ENCODE measurements at places on chromosomes 13 and 19.

GRCh38 chr13:42681326-42682100 lies 99.9 kb upstream of the FAM216B start:
- no peak for DNase-seq

GRCh38 chr13:33968520-33969507 lies 150.9 kb downstream of the RFC3 start:
- DNase-seq = no peak

- DNase-seq = peak; percentile 78
Observed at GRCh38 chr19:10270616-10271394, at the start of gene ICAM1. Gene ICAM1 (plus strand): TSS chr19:10271120. CDS start chr19:10271160, 40 bp downstream.

DNA sequence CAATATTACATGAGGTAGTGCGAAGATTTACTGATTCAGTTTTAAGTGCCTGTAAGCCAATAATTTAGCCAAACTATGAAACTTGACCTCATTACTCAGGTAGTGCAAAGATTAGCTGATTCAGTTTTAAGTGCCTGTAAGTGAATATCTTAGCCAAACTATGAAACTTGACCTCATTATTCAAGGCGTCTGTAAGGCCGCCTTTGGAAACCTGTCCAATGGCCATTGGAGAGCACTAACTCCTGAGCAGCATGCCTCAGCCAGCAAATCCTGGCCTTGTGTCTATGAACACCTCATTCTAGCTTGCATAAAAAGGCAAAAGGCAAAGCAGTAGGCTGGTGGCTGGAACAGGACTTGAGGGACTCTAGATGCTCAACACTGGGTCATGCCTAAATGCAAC lies 127.0 kb upstream of the GPR12 start:
- no peak for DNase-seq

- no peak for DNase-seq
Observed at GRCh38 chr13:46586751-46587514, 34.0 kb downstream of the LRCH1 start.

GRCh38 chr19:4445963-4446703 lies 11.5 kb downstream of the UBXN6 start:
- DNase-seq = no peak

GRCh38 chr19:53013621-53014020 lies at the start of gene ERVV-1:
Gene ERVV-1 (plus strand): TSS chr19:53013921. CDS start chr19:53014091, 170 bp downstream.
- no peak for DNase-seq

- DNase-seq = no peak
Observed at GRCh38 chr19:54532528-54532927, 29.9 kb downstream of the LAIR2 start.

- peak; percentile 84 for DNase-seq
Observed at GRCh38 chr19:40147693-40148347, 43.4 kb upstream of the MAP3K10 start.

Measured in GM03348 (cell line).